ENCODE measurements at places on chromosomes 12 and 14. TPM values are rescaled to one million over a fixed set of nuclear protein-coding genes. Genes with fewer than 3 reads are reported as not detected.
A peak's percentile ranks its signal among the peaks of the same experiment; 100 is the strongest.

DNA sequence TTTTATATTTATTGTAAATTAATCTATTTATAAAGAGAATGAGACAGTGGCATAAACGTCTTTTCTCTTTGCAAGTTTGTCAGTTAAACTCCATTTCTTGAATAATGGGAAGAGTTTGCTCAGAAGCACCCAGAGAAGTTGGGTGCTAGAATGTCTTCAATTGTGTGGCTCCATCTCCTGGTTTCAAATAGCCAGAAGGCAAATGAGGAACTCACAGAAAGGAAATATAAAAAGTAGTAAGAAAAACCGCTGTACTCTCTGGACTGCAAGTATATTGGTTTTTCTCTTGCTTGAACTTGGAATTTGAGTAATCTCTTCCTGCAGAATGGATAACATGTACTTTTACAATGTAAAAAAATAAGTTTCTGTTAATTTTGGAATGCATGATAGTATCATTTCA is 217.5 kb downstream of the DPY19L2 start:
- no peaks in the 10 kb centered on the region for H3K4me1 ChIP-seq
- H3K36me3 ChIP-seq = no peaks in the 10 kb centered on the region
- H3K4me3 ChIP-seq = no peak overlapping the region
- no peak for DNase-seq
- H3K27me3 ChIP-seq = no peaks in the 10 kb centered on the region
- no peak overlapping the region for H3K27ac ChIP-seq

DNA sequence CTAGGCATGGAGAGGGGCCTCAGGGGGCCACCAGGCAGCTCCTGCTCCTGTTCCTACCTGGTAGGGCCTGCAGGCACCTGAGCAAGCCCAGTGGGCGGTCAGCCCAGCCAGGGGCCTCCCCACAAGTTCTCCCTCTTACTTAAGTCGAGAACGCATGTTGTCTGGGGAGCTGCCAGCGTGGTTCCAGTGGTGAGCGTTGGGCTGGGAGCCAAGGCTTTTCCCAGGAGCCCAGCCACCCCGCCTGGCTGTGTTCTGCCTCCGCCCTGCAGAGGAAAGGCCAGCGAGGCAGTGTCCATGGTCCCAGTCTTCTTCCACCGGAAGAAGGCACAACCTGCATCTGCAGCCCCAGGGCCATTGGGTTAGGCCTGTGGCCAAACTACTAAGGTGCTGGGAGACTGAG is 1.4 kb downstream of the C14orf180 start:
- H3K27me3 ChIP-seq = no peaks in the 10 kb centered on the region
- H3K4me1 ChIP-seq = no peaks in the 10 kb centered on the region
- no peak overlapping the region for H3K27ac ChIP-seq

DNA sequence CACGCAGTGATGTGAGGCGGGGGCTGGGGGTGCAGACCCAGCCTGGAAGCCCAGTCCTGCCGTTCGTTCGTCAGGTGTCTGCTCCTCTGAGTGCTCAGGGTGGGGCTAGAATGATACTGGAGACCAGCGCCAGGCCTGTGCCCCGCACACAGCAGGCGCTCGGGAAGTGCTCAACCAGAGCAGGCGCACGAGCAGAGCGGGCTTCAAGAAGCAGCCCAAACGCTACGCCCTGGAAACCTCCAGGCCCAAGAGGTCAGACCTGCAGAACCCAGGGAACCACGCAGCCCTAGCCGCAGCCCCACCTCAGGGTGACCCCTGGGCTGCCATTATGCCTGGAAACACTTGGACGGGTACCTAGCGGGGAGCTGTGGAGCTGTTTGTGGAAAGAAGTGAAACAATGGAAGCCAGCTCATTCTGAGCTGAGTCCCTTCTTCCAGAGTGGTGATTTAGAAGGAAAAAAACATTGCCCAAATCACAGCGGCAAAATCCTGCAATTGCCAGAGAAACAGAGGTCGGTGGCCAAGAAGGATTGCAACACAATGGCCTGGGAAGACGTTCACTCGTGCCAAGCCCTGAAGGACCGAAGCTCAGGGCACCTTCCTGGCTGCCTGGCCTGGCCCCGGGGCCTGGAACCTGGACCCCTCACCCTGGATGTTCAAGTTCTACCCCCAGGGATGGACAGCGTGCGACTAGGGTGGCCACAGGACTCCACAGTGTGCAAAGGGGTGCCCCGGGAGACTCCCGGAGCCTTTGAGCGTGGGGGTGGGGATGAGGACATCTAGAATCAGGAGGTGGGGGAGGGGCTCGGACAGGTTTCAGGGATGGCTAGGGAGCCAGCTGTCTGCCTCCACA is 40.4 kb upstream of the DIO3 start:
- no peak overlapping the region for H3K4me3 ChIP-seq
- H3K27ac ChIP-seq = no peak overlapping the region
- no peaks in the 10 kb centered on the region for H3K27me3 ChIP-seq
- no peaks in the 10 kb centered on the region for H3K36me3 ChIP-seq

GRCh38 chr12:54300732-54301427 is at the start of gene NFE2:
Gene NFE2, minus strand, starts transcription at chr12:54301015. Its CDS starts 5,767 bp downstream, at chr12:54295248.
- H3K27ac ChIP-seq = peak within 1 kb of the TSS; percentile 39
- H3K4me3 ChIP-seq = peak within 1 kb of the TSS; percentile 31
- H3K36me3 ChIP-seq = no peaks in the 10 kb centered on the region
- H3K27me3 ChIP-seq = peaks cover 12% of the 10 kb centered on the region
- peaks cover 31% of the 10 kb centered on the region for H3K4me1 ChIP-seq

DNA sequence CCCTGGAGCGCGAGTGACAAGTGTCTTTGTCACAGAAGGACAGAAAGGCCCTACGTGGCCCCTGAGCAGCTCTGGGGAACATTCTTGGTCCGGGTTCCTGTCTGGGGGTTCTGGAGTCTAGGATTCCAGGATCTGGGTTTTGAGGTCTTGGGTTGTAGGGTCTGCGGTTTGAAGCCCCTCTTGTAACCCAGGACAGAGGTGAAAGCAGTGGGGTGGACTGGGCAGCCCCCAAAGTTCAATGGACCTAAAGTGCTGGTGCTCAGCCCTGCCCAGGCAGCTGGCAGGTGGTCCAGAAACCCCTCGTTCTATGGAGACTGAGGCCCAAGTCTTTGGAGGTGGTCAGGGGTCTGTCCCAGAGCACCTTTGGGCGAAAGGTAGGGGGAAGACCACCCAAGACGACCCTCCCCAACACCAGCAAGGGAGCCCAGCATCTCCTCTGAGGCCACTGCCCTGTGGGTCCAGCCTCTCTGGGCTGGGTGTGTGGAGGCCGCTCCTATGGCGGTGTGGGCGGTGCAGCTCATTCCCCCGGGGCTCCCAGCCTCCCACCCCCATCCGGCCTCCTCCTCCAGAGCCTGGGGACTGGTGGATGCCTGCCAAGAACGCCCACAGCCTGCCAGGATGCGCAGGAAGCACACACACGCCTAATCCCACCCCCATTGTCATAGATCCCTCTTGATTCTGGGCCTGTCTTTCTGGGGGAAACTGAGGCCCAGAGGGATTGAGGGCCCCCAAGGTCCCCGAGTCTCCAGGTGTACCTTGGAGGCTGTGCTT is 30.2 kb upstream of the ANKRD9 start:
- DNase-seq = no peak
- peaks cover 45% of the 10 kb centered on the region for H3K4me1 ChIP-seq
- no peak overlapping the region for H3K4me3 ChIP-seq
- H3K27ac ChIP-seq = peak overlapping the region; percentile 9
- H3K36me3 ChIP-seq = no peaks in the 10 kb centered on the region
- H3K27me3 ChIP-seq = no peaks in the 10 kb centered on the region

DNA sequence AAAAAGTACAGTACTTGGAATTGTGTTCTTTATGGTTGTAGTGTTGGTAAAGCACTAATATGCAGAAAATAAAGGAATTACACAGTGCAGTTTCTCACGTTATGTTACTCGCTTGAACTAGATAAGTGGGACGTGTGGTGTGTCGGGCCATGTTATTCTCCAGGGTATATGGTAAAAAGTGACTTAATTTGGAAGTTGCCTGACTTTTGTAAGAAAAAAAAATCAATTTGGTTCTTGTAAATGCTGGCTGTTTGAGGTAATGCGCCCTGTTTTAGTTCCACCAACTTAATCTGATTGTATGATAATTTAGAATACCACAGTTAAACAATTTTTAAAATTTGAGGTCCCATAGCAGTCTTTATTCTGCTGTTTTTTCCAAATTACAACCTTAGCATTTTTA is 4.1 kb downstream of the ARF6 start:
- H3K36me3 ChIP-seq = peaks cover 30% of the 10 kb centered on the region
- H3K27me3 ChIP-seq = no peaks in the 10 kb centered on the region
- no peak for DNase-seq
- H3K4me3 ChIP-seq = no peak overlapping the region
- peaks cover 28% of the 10 kb centered on the region for H3K4me1 ChIP-seq
- H3K27ac ChIP-seq = peak overlapping the region; percentile 28

GRCh38 chr12:112418608-112419296 is at the start of gene PTPN11:
Gene PTPN11, plus strand, starts transcription at chr12:112418947. Its CDS starts 165 bp downstream, at chr12:112419112.
- peak within 1 kb of the TSS; percentile 97 for H3K4me3 ChIP-seq
- DNase-seq = peak; percentile 45
- H3K27me3 ChIP-seq = no peaks in the 10 kb centered on the region
- H3K27ac ChIP-seq = peak within 1 kb of the TSS; percentile 94
- no peaks in the 10 kb centered on the region for H3K36me3 ChIP-seq

DNA sequence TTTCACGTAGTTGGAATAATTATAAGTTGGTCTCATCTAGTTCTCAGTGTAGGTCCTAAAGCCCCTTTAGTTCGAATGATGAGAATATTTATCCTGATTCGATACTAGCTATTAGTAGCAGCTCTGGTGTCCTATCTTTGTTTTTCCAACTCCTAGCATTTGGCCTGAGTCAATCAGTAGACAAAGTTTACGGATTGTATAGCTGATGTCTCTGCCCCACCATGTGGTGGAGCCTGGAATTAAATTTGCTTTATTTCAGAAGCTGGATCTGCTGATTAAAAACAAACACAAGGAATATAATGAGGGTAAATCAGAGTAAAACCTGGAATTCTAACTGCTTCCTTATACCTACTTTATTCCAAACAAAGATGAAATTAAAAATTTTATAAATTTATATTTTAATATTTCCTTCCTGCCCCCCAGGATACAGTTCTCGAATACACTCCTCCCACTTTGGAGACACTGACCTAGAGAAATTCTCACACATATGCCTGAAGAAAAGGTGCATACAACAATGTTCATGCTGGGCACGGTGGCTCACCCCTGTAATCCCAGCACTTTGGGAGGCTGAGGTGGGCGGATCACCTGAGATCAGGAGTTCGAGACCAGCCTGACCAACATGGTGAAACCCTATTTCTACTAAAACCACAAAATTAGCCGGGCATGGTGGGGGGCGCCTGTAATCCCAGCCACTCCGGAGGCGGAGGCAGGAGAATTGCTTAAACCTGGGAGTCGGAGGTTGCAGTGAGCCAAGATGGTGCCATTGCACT is 7.6 kb upstream of the BRMS1L start:
- no peak for DNase-seq
- H3K27me3 ChIP-seq = no peaks in the 10 kb centered on the region
- H3K27ac ChIP-seq = no peak overlapping the region
- no peaks in the 10 kb centered on the region for H3K36me3 ChIP-seq
- no peak overlapping the region for H3K4me3 ChIP-seq

The KRT2 gene
- not detected for total RNA-seq

GRCh38 chr14:36518586-36519430 is 1.2 kb downstream of the NKX2-1 start:
- no peaks in the 10 kb centered on the region for H3K36me3 ChIP-seq
- no peak overlapping the region for H3K27ac ChIP-seq
- no peaks in the 10 kb centered on the region for H3K4me1 ChIP-seq

DNA sequence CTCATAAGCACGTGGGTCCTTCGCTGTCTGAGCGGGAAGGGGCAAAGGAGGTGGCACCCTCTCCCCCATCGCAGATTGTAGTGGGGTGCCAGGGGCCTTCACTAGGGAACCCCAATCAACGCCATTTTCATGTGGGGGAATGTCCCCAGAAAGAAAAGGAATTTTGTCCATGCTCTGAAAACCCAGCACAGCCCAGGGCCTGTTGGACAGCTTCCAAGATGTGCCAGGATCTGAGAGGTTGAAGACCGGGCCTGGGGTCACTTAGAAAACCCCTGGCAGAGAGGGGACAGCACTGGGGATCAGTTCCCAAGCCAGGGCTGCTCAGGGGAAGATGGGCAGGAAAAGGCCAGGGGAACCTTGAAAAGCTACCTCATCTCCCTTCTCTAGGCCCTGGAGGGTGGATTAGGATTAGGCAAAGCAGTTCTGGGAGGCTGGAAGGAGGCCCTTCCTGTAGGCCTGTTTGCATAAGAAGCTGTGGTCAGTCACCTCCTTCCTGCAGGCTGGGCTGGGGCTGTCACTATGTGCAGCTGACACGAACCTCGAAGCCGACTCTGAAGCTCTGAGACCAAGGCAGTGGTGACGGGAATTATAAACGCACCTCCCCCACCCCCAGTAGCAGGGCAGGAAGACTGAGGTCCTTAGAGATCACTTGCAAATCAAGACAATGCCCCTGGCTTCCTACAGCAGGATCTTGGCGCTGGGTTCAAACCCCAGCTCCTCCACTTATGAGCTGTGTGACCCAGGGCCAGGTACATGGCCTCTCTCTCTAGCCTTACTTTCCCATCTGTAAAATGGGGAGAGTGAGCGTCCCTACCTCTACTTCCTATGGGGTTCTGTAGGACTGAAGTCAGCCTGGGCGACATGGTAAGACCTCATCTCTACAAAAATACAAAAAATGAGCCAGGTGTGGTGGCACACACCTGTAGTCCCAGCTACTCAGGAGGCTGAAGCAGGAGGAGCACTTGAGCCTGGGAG is 29.0 kb downstream of the TESC start:
- no peaks in the 10 kb centered on the region for H3K36me3 ChIP-seq
- no peaks in the 10 kb centered on the region for H3K27me3 ChIP-seq
- H3K27ac ChIP-seq = no peak overlapping the region

The KLRG1 gene
- 1.5 TPM for total RNA-seq

DNA sequence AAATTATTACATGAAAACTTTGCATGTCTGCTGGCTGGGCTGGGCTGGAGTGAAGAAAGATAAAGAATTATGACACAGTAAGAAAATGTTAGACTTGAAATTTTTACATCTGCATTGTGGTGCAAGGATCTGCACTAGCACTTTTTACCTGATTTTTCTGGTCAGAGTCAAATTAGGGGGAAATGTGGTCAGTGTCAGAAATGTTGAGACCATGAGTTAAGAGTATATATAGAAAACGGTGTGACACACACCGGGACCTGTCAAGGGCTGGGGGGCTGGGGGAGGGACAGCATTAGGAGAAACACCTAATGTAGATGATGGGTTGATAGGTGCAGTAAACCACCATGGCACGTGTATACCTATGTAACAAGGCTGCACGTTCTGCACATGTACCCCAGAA is 90.3 kb downstream of the IGF1 start:
- no peak overlapping the region for H3K4me3 ChIP-seq
- no peak for DNase-seq
- H3K36me3 ChIP-seq = no peaks in the 10 kb centered on the region
- no peak overlapping the region for H3K27ac ChIP-seq

The KIAA0586 gene
- total RNA-seq = 25.7 TPM

The ARHGAP9 gene
- total RNA-seq = 0.84 TPM

DNA sequence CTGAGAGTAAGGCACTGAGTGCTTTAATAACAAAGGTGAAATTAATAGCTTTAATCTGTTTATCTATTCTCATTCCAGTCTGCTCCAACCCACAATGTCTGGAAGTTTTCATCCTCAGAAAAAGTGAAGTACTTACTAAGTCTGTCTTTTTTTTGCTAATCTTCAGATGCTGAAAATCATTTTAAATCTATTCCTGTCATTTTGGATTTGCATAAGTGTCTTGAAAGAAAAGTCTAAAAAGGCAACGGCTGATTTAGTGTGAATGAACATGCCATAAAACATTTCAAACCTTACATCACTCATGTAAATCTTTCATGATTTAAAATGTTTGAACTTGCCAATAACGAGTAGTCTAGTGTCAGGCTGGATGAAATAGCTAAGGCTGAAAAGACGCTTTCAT is 685.6 kb downstream of the RPS29 start:
- H3K4me1 ChIP-seq = no peaks in the 10 kb centered on the region
- no peaks in the 10 kb centered on the region for H3K36me3 ChIP-seq
- H3K27ac ChIP-seq = no peak overlapping the region
- DNase-seq = no peak
- no peaks in the 10 kb centered on the region for H3K27me3 ChIP-seq

The ARF3 gene
- total RNA-seq = 166 TPM

Measured in HCT116 (cell line).